Left ventricle myocardium inferior (tissue), 1 donor: ENCODE measurements at places on chromosomes 16 and 17.
A peak's percentile ranks its signal among the peaks of the same experiment; 100 is the strongest.

DNA sequence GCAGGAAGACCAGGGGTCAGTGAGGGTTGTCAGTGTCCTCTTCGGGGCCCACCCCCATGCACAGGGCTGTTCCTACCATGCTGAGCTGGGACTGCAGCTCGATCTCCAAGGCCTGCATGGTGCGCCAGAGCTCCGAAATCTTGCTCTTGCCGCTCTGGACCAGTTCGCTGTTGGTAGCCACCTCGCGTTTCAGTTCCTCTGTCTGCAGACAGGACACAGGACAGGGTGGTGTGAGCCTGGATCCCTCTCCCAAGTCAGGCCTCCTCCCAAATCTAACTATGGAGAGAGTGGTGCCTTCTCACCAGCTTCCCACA, 90.9 kb downstream of the GOSR1 start:
- no peak for DNase-seq

- DNase-seq = no peak
Measured at GRCh38 chr16:66661210-66661560, 35.4 kb downstream of the CMTM4 start.

- no peak for DNase-seq
Measured at GRCh38 chr16:24876231-24876630, 30.5 kb downstream of the SLC5A11 start.

DNA sequence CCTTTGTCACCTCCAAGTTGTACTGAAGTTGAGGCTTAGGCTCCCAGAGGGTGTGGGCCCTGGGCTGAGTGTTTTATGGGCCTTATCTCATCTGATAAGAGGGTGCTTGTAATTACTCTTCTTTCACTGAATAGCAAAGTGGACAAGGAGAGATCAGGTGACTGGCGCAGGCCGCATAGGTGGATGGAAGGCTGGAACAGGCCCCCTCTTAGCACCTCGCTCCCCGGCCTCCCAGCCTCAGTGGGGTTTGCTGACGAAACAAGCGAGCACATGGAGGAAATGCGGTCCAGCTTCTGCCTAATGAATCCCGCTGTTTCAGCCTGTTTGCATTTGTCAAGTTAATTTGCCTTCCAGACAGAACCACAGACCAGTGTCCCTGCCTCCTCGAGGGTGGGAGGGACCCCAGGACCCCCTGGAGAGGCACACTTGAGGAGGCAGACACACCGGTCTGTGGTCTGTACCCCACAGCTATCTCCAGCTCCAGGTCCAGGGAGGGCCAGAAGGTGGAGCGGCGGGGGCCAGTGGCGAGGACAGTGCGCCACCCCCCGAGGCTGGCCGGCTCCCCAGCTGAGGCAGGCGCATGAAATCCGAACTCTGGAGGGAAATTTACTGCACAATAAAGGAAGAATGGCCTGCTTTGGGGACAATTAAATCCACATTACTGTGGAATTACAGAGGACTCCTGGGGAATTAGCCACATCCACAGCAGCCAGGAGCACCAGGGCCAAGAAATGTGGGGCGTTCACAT, 123.4 kb downstream of the NTN1 start:
- no peak for DNase-seq

- DNase-seq = no peak
Measured at GRCh38 chr17:77821114-77821513, 137.4 kb upstream of the TNRC6C start.

GRCh38 chr17:10266296-10266876, 68.0 kb upstream of the GAS7 start:
- DNase-seq = no peak

DNA sequence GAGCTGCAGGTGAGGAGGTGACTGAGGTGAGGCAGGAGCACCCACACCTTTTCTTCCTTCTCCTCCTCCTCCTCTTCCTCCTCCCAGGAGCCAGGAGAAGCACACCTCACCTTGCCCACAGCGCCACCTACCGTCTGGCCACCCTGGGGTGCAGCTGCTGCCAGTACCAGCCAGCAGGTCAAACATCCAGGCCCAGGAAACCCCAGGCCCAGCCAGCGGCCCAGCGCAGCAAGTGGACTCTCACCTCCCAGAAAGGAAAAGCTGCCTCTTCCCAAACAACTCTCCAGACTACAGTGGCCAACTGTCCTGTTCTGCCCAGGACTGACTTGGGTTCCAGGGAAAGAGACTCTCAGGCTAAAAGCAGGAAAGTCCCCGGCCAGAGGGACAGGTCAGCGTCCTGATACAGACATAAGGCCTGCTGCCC, 22.7 kb downstream of the PEMT start:
- peak; percentile 81 for DNase-seq

DNA sequence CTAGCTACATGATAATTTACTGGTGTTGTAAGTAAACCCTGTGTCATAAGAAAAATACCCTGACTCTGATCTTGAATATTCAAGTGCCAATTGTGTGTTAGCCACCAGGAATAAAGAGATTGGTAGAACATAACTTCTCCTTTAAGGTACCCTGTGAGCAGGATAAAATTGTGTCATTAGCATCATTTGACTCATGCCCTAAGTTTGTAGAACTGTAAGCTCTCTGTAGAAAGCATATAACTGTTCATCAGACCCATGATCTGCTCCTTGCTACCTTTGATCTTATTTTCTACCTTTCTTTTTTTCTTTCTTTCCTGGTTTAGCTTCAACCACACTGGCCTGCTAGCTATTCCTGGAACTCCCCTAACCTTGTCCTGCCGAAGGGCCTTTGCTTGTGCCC, 35.8 kb downstream of the PTRH2 start:
- no peak for DNase-seq

GRCh38 chr17:30388321-30389179, 9.8 kb downstream of the CPD start:
- no peak for DNase-seq

DNA sequence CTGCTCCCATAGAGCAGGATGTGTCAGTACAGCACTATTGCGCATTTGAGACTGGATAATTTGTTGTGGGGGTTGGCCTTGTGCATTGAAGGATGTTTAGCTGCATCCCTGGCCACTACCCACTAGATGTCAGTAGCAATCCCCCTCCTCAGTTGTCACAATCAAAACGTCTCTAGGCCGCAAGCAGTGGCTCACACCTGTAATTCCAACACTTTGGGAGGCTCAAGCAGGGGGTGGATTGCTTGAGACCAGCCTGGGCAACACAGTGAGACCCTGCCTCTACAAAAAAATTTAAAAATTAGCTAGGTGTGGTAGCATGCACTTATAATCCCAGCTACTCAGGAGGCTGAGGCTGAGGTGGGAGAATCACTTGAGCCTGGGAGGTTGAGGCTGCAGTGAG, 48.4 kb downstream of the CENPV start:
- no peak for DNase-seq

- no peak for DNase-seq
Measured at GRCh38 chr17:58176200-58176599, 9.4 kb downstream of the OR4D2 start.

DNA sequence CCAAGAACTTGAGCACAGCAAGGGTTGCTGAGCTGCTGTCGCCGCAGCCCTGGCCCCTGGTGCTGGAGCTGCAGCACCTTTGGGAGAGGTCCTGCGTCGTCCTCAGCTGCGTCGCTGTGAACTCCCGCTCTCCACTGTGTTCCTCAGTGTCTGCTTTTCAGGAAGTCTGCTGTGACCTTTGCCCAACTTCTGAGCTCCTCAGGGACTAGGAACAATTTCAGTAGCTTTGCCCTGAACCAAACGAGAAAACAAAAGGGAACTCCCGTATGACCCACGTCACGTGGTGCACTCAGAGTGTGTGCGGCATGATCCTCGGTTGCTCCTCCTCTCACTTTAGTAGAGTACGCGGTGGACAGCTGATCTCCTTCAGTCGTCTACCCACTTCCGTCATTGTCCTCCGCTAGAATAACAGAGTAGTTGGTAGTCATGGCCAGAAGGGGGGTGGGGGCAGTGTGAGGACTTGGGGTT, 44.2 kb downstream of the WDR45B start:
- DNase-seq = peak; percentile 56

- DNase-seq = peak; percentile 72
Measured at GRCh38 chr16:67456391-67457081, 24.4 kb downstream of the ATP6V0D1 start.

- DNase-seq = no peak
Measured at GRCh38 chr16:69793526-69793925, 31.4 kb downstream of the WWP2 start.

DNA sequence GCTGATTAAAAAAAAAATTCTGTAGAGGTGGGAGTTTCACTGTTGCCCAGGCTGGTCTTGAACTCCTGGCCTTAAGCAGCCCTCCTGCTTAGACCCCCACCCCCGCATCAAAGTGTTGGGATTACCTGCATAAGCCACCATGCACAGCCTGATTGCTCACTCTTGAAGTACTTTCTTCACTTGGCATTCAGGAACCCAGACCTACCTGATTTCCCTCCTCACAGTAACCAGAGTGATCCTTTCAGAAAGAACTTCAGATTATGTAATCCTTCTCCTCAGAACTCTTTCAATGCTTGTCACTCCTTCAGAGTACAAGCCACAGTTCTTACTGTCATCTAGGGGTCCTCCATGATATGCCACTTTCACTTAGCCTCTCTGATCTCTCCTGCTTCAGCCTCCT, 1.4 kb downstream of the EFCAB13 start:
- no peak for DNase-seq

DNA sequence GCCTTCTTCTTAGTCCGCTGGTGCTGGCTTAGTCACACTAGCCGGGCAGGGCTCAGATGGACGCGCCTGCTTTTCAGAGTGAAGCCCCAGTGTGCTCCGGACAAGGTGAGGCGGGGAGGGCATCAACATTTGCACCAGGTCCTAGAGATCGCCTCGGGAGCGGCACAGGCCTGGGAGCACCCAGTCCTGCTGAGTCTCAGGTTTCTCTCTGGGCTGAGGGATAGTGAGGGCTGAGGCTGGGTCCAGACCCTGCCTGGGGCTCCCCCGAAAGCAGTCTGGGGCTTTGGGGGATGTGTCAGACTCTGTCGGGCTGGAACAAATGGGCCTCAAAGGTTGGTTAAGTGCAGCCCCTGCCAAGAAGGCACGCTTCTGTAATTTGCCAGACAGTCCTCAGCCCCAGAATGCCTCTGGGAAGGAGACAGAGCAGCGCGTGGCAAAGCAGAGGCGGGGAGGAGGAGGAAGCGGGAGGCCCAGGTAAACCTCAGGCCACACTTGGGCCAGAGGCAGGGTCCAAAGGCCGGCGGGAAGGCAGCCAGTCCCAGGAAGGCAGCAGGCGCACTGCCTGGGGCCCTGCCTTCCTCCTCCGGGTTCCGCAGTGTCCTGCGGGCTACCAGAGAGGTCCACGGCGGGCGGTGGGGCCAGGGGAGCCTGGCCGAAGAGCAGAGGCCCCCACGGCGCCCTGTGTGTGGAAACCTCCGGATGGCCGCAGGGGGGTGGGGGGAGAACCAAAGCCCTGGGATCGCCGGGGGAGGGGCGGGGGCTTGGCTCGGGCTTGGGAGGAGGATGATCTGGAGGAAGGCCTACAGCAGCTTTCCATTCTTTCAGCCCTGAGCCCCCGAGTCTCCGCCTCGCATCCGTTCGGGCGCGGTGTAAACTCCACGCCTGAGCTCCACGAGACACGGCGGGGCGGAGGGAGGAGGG, 39.5 kb upstream of the ATP2A3 start:
- no peak for DNase-seq

GRCh38 chr17:79829004-79829403, 10.2 kb downstream of the CBX4 start:
- DNase-seq = no peak

DNA sequence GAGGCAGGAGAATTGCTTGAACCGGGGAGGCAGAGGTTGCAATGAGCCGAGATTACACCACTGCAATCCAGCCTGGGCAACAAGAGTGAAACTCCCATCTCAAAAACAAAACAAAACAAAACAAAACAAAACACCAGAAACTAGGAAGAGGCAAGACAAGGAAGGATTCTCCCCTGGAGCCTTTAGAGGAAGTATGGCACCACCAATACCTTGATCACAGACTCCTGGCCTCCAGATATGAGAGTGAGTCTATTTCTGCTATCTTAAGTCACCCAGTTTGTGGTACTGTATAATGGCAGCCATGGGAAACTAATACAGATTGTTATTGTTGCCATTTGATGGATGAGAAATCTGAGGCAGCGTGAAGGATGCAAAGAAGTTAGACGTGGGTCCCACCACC, 14.6 kb upstream of the CPPED1 start:
- no peak for DNase-seq

DNA sequence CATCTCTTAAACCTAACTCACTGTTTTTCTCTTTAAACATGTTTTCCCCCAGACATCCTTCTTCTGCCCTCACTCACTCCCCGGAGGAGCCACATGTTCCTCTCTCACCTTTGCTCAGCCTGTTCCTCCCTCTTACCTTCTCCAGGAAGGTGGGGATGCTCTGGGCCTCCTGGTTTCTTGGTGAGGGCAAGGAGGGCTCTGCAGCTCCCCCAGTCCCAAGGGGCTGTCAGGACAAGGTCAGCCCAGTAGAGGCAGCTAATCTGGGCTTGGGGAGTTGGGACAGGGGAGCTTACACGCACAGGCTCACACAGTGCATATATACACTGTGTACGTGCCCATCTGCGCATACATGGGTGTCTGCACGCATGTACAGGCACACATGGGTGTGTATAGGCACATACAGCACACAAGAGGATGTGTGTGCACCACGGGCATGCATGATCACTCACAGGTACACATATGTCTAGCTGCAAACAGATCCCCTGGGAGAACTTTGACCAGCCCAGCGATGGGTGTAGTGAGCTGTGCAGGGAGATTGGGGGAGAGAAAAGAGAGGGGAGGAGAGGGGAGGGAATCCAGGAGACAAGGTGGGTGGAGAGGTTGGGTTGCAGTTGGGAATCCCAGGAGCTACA, 28.6 kb upstream of the SPNS3 start:
- no peak for DNase-seq

DNA sequence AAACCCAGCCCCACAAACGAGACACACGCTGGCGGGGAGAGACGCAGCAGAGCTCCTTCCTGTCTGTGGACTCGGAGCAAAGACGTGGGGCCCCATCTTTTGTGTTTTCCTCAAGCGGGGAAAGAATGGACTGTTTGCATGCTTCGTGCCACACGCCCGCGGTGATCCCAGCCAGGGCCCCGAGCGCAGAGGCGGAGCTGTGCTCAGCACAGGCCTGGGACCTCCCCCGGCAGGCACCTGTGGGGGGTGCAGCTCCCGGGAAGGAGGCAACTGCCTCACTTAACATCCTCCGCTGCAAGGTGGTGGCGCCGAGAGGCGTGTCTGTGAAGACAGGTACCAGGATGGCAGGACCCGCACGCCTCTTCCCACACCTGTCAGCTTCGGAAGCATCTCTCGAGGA, 19.1 kb downstream of the TRARG1 start:
- DNase-seq = no peak

DNA sequence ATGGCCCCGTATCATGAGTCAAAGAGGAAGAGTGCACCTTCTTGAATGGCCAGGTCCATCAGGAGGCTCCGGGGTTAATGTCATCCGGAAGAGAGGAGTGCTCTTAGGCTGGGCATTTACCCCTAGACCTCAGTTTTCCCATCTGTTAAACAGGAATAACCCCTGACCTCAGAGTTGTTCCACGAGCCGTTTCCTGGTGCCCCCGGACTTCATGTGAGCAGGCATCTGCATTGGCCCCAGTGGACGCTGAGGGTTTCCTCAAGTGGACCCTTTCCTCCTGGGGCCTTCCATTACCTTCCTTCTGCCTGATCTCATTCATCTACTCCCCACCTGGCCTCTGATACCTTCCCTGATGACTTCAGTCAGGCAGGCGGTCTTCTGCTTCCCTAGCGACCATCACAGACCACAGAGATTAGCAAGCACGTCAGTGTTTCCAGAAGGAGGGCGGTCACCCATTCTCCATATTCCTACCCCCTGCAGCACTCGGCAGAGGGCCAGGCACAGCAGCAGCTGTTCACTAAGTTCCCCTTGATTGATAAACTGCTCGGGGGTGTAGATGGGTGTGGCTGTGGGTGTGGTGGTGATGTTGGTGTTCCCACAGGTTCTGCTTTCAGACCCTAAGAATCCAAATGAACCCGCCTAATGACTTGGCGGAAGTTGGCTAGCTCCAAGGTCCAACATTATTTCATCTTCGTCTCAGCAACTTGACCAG, 346.6 kb upstream of the TNRC6C start:
- DNase-seq = no peak
